ENCODE measurements at places on chromosomes 2 and 18.

DNA sequence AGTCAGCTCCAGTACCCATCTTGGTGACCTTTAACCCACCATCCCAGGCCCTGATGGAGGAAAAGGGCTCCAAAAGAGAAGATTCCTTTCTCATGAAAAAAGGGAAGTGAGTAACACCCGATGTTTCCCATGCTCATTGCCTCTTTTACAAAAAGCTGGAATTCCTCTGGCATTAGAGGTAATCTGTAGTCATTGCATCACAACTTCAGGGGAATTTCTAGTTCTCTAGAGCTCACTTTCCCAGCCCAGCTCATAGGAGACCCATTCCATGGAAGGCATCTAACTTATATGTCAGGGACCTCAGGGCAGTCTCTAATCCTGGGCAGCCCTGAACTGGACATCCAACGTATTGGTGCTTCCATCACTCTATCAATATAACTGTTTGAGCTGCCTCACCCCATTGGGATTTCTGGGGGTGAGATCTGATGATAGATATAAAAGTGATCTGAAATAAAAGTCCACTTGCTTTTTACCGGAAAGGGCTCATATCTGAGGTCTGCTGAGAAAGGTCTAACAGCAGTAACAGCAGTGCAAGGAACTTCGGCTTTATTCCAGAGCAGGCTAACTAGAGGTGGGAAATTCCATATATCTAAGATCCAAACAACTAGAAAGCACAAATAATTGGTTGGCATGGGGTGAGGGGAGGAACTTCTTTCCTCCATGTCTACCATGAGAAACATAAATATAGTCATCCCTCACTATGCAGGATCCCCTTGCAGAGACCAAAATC, 106.1 kb downstream of the ETAA1 start:
- peaks cover 2% of the 10 kb centered on the region for H3K36me3 ChIP-seq
- no peak overlapping the region for H3K27ac ChIP-seq
- H3K27me3 ChIP-seq: no peaks in the 10 kb centered on the region
- DNase-seq: no peak

- no peak for DNase-seq
- no peaks in the 10 kb centered on the region for H3K36me3 ChIP-seq
- H3K4me1 ChIP-seq: no peaks in the 10 kb centered on the region
Observed at GRCh38 chr2:44825702-44826101, 115.8 kb upstream of the SIX3 start.

DNA sequence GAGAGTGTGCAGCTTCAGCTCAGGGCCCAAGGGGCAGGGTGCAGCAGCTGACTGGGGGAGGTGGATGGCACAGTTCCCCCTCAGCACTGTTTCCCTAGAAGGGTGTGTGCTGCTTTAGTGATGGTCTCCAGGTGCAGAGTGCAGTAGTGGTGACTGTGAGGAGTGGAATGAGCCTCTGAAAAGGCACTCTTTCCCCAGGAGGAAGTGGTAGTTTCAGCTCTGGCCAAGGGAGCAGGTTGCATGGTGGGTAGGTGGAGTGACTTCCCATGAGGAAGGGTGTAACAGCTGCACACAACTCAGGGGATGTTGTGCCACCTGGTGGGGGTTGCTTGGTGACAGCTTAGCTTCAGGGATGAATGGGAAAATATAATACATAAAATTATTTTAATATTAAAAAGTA, 251.5 kb upstream of the NXPH2 start:
- peaks cover 2% of the 10 kb centered on the region for H3K36me3 ChIP-seq
- no peak for DNase-seq
- H3K27me3 ChIP-seq: peaks cover 24% of the 10 kb centered on the region

DNA sequence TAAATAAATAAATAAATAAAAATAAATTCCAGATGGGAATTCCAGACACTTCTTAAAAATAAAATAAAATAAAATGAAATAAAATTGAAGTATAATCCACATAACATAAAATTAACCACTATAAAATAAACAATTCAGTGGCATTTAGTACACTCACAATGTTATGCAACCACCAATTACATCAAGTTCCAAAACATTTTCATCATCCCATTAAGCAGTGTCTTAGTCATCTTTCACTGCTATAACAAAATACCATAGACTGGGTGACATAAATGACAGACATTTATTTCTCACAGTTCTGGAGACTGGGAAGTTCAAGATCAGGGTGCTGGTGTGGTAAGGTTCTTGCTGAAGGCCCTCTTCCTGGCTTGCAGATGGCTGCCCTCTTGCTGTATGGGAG, 22.6 kb upstream of the PROKR1 start:
- no peaks in the 10 kb centered on the region for H3K27me3 ChIP-seq
- H3K36me3 ChIP-seq: no peaks in the 10 kb centered on the region
- no peak overlapping the region for H3K27ac ChIP-seq
- no peak overlapping the region for H3K4me3 ChIP-seq
- DNase-seq: no peak

DNA sequence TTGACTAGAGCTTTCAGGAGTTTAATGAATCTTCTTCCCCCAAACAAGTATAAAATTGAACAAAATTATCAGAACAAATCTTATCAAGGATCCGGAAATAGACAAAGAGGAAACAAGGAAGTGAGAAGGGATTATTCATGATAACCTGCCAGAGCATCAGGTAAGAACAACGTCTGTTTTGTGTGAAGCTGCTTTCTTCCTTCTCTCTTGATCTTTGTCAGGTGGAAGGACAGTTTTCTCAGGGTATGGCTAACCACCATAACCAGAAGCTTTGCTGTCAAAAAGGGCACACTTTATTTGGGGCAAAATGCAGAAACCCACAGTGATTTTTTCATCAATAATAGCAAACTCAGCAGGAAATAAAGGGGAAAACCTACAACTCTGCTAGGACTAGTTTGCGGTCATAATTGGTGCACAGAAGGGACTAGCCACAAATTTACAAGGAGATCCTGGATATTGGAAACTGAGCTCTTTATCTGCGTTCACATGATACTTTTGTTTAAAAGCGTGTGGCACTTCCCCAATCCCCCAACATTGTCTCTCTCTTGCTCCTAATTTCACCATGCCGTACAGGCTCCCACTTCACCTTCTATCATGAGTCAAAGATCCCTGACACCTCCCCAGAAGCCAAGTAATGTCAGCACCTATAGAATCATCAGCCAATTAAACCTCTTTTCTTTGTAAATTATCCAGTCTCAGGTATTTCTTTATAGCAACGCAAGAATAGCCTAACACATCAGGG, 124.2 kb downstream of the FSIP2 start:
- DNase-seq: no peak
- H3K4me1 ChIP-seq: peaks cover 3% of the 10 kb centered on the region
- no peaks in the 10 kb centered on the region for H3K27me3 ChIP-seq
- H3K4me3 ChIP-seq: no peak overlapping the region
- H3K36me3 ChIP-seq: no peaks in the 10 kb centered on the region

DNA sequence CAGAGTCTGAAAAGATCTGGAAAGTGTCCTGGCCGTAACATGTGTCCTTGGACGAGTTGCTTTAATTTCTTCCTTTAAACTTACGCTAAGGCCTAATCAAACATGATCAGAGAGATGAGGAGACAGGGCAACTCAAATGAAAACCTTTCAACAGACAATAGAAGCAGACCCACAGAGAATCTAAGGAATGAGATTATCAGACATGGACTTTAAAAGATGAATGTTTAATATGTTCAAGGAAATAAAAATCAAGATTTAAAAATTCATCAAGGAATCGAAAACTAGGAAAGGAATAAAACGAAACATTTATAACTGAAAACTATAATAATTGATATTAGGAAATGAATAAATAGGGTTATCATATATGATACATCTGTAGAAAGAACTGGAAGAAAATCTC, 55.1 kb downstream of the RAB31 start:
- H3K27ac ChIP-seq: no peak overlapping the region
- H3K27me3 ChIP-seq: no peaks in the 10 kb centered on the region
- no peak overlapping the region for H3K4me3 ChIP-seq

GRCh38 chr2:207692206-207693065, 19.0 kb upstream of the CCNYL1 start:
- no peak overlapping the region for H3K27ac ChIP-seq
- H3K36me3 ChIP-seq: no peaks in the 10 kb centered on the region
- H3K4me3 ChIP-seq: no peak overlapping the region
- H3K27me3 ChIP-seq: no peaks in the 10 kb centered on the region
- peaks cover 25% of the 10 kb centered on the region for H3K4me1 ChIP-seq
- DNase-seq: no peak

GRCh38 chr2:80496775-80497174, 192.2 kb upstream of the LRRTM1 start:
- H3K27ac ChIP-seq: no peak overlapping the region
- no peak overlapping the region for H3K4me3 ChIP-seq
- peaks cover 8% of the 10 kb centered on the region for H3K4me1 ChIP-seq
- peaks cover 7% of the 10 kb centered on the region for H3K27me3 ChIP-seq
- no peaks in the 10 kb centered on the region for H3K36me3 ChIP-seq

GRCh38 chr2:71666094-71666474, 212.7 kb downstream of the DYSF start:
- no peaks in the 10 kb centered on the region for H3K27me3 ChIP-seq
- H3K4me1 ChIP-seq: no peaks in the 10 kb centered on the region
- H3K4me3 ChIP-seq: no peak overlapping the region
- DNase-seq: no peak
- no peak overlapping the region for H3K27ac ChIP-seq
- peaks cover 41% of the 10 kb centered on the region for H3K36me3 ChIP-seq

DNA sequence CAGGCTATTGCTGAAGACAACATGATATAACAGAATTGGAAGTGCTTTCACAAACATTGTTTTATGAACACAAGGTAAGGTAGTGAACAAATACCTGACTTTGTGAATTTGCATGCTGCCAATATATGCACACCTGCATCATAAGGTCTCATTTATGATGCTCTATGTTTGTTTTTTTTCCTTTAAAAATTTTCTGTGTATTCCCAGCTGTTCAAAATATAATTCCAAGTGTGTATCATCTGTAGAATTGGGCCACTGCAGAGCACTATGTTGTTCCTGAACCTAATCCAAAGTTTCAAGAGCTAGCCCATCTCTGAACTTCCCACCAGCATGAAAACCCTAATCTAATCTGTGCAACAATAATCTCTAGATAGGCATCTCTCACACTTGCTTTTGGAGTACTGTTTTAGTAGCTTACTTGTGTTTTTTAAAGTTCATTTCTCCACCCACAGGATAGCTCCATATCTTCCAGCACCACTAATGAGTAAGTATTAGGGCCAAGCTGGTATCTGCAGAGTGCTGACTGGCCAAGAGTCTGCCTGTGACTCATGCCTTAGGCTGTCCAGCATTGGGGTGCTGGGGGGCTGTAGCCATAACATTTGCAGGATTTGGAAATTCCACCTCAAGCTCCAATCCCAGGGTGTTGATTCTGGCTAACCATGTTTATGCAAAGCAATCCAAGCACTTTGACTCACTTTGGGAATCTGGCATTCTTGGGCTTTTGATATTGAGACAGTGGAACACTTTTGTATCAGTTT, 208.2 kb upstream of the REV1 start:
- H3K36me3 ChIP-seq: peaks cover 10% of the 10 kb centered on the region
- peak overlapping the region; percentile 8 for H3K27ac ChIP-seq
- no peak overlapping the region for H3K4me3 ChIP-seq
- H3K27me3 ChIP-seq: no peaks in the 10 kb centered on the region
- H3K4me1 ChIP-seq: peaks cover 70% of the 10 kb centered on the region

GRCh38 chr2:110140401-110140800, 24.8 kb upstream of the MALL start:
- no peak overlapping the region for H3K27ac ChIP-seq
- H3K4me1 ChIP-seq: no peaks in the 10 kb centered on the region
- peaks cover 3% of the 10 kb centered on the region for H3K36me3 ChIP-seq
- H3K4me3 ChIP-seq: no peak overlapping the region

DNA sequence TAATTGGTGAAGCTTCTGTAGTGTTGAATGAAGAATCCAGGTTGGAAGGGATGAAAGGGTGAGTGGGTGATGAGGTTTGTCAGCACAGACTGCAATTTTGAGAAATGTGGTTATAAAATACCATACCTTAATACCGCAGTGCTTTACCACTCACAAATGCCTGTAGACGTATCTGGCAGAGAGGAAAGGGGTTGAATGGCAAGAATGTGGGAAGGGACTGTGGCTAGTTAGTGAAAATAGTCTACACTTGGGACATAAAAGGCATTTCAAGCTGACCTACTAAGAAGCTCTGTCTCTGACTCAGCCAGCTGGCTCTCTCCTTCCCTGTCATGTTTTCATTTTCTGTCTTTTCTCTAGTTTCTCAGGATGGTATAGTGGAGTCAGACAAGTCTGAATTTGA, 25.1 kb downstream of the CDK15 start:
- peaks cover 53% of the 10 kb centered on the region for H3K4me1 ChIP-seq
- H3K27me3 ChIP-seq: no peaks in the 10 kb centered on the region
- H3K27ac ChIP-seq: peak overlapping the region; percentile 83
- H3K36me3 ChIP-seq: no peaks in the 10 kb centered on the region

- peaks cover 2% of the 10 kb centered on the region for H3K27me3 ChIP-seq
- DNase-seq: no peak
- no peaks in the 10 kb centered on the region for H3K4me1 ChIP-seq
- no peak overlapping the region for H3K4me3 ChIP-seq
- H3K36me3 ChIP-seq: no peaks in the 10 kb centered on the region
- H3K27ac ChIP-seq: no peak overlapping the region
Observed at GRCh38 chr2:181607629-181608590, 49.0 kb downstream of the CERKL start.

Measured in chondrocyte (in vitro differentiated cells).